ENCODE measurements at places on chromosomes 7 and 10.
A peak's percentile ranks its signal among the peaks of the same experiment; 100 is the strongest.

- DNase-seq, result no peak
Observed at GRCh38 chr10:126218778-126219649, 169.3 kb downstream of the ADAM12 start.

DNA sequence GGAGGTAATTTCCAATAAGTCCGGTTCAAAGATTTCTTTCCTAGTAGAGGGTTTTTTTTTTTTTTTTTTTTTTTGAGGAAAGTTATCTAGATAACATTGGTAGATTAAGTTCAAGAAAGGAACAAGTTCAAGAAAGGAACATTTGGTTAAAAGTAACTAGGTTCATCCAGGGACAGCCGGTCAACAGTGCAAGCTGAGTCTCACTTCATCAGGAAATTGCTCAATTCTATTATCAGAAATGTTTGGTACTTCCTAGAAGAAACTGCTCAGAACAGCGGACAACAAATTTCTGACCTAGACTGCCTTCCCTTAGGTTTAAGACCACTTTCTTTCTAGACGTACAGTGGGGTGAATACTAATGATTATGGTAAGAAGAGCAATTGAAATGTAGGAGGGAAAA is 3.7 kb upstream of the IL2RA start:
- peak; percentile 13 for DNase-seq

GRCh38 chr7:131183611-131184119 is 144.0 kb upstream of the MKLN1 start:
- DNase-seq, result no peak

DNA sequence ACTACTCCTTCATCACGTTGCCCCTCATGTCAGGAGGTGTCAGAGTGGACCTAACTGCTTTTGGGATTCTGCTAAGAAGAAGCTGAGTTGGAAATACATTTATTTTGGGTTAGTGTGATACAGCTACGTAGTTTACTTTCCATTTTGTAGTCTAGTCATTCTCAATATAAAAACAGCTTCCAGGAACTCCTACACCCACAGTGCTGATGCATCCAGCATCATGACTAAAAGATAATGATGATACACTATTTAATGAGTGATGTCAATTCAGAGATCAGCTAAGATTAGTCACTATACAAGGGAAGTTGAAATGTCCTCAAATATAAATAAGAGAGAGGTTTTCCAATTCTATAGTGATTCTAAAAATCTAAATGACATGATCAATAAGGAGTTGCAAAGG is 264.2 kb upstream of the SLC26A5 start:
- DNase-seq, result no peak

GRCh38 chr10:78333362-78334143 is 299.9 kb downstream of the RPS24 start:
- DNase-seq, result no peak

GRCh38 chr10:105857268-105858264 is 1216.5 kb downstream of the SORCS3 start:
- DNase-seq, result no peak

GRCh38 chr7:149440222-149440621 is 20.6 kb downstream of the ZNF777 start:
- DNase-seq, result no peak

DNA sequence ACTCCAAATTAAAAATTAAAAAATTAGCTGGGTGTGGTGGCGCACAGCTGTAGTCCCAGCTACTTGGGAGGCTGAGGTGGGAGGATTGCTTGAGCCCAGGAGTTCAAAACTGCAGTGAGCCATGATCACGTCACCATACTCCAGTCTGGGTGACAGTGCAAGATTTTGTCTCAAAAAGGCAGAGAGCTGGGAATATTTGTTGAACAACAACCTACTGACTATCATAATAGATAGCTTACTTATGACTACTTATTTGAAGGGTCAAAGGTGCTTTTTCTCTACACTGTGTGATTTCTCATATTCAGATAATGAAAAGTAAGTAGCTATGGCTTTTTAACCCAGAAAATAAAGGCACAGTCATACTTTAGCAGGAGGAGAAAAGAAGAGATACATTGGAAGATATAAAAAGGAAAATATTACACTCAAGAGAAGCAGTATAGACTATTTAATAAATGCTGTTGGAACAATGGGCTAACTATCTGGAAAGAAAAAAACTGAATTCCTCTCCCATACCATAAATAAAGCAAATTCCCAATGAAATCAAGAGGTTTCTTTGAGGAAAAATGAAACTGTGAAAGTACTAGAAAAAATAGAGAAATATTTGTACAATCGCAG is 6.7 kb downstream of the GSDME start:
- DNase-seq, result no peak

GRCh38 chr10:56547163-56547562 is 186.1 kb upstream of the ZWINT start:
- DNase-seq, result no peak
